Effector memory CD8-positive, alpha-beta T cell (primary cell): ENCODE measurements at places on chromosomes 12 and 14.

- no peak for DNase-seq
These were observed 50.7 kb upstream of the KCNC2 start for GRCh38 chr12:75260316-75260715.

DNA sequence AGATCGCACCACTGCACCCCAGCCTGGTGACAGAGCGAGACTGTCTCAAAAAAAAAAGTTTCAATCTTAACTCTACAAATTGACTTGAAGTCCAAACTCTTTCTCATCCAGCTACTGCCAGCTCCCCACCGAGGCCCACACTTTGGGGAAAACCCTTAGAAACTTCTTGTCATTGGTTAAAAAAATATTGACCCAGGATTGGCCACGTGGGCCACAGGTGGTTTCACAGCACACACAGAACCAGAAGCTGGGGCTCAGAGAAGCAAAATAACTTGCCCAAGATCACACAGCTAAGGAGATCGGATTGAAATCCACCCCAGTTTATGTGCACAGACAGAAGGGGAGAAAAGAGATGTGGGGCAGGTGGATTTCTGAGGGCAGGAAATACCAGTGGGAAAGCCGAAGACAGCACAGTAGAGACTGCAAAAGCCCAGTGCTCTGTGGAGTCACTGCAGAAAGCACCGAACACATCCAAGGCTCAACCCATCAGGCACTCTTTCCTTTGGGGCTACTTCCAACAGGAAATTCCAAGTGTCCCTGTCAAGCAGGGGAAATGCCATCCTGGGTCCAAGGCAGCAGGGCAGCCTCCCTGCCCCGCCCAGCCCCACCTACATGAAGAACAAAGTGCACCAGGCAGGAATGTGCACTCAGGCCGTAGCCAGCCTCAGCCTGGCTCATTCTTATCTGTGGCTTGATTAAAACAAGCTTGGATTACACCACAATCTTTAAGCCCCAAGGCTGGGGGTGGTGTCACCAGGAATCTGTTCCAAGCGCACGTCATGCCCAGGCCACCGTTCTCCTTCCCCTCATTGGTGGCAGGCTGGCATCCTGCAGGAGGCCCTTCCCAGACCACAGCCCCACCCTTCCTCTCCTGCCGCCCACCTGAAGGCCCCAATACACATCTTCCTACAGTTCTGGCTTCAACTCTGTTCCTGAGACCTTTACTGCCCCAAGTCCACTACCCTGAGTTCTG lies 72.5 kb downstream of the ITPK1 start:
- no peak for DNase-seq

DNA sequence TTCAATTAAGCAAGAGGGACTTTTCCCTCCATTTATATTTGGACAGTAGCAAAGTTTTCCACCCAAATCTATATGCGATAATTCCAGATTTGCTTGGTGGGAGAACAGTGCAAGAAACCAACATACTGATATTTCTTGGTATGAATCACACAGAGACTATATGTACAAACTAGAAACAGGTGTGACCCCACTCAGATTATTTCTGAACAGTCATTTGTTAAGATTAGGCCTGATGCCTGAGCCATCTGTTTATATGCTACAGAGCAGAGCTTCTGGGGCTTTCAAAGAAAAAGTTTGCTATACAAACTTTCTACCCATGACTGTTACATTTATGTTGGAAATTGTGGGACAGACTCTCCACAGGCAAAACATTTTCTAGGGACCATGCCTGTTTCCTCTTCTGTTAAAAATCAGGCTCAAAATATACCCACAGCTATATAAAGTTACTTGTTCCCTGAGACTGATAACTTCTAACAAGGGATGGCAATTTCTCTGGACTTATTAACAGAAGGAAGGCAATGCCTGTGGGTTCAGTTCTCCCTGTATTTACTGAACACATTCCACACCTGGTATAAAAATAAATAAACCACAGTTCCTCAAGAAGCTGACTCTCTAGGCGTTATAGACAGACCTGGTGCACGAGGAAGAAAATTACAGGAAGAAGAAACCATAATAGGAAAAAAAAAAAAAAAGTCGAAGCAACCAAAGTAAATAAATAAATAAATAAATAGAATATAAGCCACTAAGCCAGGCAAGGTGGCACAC lies 8.0 kb downstream of the PTPN21 start:
- DNase-seq = no peak

- no peak for DNase-seq
These were observed 350.9 kb downstream of the C12orf75 start for GRCh38 chr12:105681341-105681740.

GRCh38 chr12:26701604-26702215 lies 131.3 kb downstream of the ITPR2 start:
- no peak for DNase-seq

DNA sequence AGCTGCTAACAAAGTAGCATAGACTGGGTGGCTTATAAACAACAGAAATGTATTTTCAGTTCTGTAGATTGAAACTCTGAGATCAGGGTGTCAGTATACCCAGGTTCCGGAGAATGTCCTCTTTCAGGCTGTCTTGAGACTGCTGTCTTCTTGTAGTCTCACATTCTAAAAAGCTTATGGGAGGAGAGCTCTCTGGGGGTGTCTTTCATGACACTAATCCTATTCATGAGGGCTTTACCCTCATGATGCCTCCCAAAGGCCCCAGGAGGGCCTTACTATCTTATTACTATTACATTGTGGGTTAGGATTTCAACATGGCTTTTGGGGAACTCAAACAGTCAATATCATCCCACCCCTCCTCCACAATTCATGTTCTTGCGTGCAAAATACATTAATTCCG lies 94.3 kb downstream of the AEBP2 start:
- DNase-seq = no peak

DNA sequence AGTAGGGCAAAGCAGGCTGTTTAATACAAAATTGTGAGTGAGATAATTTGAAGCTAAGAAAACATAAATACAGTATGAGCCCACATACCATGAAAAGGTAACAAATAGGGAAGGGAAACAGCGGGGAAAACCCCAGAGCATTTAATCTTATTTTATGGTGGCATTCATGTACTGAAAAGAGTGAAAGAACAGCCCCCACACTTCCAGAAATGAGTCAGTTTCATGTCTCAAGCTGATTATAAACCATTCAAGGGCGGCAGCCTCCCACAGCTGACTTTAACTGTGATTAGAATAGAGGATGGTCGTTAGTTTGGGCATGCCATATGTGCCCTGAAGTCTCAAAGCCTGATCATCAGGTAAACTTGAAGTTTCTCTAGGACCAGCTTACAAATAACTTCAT lies 64.5 kb downstream of the FOXG1 start:
- DNase-seq = no peak

GRCh38 chr14:33352821-33353220 lies 414.1 kb downstream of the NPAS3 start:
- no peak for DNase-seq

DNA sequence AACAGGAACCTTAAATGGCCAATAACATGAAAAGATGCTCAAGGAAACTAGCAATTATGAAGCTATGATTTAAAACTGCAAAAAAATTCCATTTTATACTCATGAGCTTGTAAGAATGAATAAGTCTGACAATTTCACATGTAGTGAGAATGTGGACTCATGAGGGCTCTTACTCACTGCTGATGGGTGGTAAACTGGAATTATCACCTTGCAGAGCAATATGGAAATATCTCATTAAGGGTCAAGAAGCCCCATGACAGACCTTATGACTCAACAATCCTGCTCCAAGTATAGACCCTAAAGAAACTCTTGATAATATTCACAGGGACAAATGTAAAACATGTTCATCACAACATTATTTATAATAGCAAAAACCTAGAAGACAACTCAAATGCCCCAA lies 23.5 kb upstream of the SMAGP start:
- DNase-seq = no peak

DNA sequence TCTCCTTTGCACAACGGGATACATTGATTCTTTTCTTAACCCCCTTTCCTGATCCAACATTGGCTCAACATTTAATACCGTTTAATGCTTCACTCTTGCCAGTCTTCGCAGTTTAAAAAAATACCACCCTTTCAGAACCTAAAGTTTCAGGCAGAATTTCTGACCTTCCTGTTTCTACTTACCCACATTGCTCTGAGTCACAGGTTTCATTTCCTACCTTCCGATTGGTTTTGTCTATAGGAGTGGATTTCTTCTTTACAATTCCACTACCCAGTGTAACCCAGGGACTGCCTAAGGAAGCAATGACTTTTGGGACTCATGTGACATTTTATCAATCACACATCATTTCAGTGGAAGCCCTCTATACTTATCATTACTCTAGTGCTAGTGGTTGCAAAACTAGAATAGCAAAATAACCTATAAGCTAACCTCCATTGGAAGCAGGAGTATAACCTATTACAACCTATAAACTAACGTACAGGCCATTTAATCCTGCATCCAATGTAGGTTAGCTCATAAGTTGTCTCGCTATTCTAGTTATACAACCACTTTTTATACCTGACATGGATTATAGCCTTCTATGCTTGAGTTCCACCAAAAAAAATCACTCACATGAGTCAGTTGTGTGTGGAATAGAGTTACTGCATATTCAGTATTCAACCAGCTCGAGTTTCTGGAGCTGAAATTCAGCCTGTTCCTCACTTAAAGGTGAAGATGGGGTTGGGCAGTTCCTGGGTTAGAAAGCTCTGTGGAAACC lies 64.9 kb upstream of the KITLG start:
- DNase-seq = no peak

- DNase-seq = no peak
These were observed 57.4 kb downstream of the AACS start for GRCh38 chr12:125122668-125123067.

- peak; percentile 74 for DNase-seq
These were observed 23.1 kb downstream of the BICDL1 start for GRCh38 chr12:120012067-120012621.

GRCh38 chr14:93430315-93431035 lies at the start of gene UNC79:
Gene UNC79 (plus strand): TSS chr14:93430939. CDS start chr14:93431030, 91 bp downstream.
- no peak for DNase-seq

DNA sequence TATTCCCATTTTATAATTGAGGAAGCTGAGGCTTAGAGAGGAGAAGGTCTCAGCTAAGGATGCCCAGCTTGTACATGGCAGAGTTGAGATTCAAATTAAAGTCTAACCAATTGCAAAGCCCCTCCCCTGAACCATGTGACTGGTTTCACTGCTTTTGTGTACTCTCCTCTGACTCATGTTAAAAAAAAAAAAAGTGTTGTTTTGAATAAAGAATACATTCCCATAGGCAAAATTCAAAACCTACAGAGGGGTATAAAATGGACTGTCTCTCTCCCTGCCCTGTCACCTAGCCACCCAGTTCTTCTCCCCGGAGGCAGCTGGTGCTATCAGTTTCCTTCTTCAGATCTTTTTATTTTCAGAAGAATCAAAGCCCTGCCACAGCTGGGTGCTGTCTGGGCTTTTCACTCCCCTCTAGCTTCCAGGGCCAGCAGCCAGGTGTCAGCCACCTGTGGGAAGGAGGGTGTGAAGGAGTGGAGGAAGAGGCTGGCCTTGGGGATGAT lies 5.4 kb downstream of the PSMD9 start:
- no peak for DNase-seq

DNA sequence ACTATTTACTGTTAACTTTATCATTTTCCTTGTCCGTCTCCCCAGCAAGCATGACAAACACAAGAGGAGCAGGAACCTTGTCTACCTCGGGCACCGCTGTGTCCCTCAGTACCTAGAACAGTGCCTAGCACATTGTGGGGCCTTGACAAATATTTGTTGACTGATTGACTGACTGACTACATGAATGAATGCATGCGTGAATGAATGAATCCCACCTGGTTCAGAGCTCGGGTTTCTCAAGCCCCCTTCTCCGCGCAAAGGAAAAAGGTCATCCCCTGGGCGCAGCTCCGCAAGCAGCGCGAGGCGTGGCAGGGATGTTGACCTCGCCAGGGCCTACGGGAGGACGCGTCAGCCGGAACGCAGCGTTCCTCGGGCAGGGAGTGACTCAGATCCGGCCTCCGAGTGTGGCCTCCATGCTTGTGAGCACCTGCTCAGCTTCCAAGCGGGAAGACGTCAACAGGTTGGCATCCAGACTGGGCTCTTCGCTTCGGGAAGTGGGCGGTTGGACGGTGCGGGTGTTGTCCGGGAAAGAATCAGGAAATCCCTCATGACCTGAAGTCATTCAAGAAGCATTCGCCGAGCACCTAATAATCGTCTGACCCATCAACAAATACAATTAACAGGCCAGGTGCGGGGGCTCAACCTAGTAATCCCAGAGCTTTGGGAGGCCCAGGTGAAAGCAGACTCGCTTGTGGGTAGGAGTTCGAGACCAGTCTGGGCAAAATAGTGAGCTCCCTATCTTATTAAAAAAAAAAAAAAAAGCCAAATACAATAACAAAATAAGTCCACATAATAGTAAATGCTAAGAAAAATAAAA lies 13.9 kb upstream of the UBC start:
- no peak for DNase-seq

- no peak for DNase-seq
These were observed 55.4 kb upstream of the GARIN2 start for GRCh38 chr14:67133595-67134441.

GRCh38 chr12:108722992-108723766 lies 8.1 kb downstream of the CORO1C start:
- DNase-seq = no peak

DNA sequence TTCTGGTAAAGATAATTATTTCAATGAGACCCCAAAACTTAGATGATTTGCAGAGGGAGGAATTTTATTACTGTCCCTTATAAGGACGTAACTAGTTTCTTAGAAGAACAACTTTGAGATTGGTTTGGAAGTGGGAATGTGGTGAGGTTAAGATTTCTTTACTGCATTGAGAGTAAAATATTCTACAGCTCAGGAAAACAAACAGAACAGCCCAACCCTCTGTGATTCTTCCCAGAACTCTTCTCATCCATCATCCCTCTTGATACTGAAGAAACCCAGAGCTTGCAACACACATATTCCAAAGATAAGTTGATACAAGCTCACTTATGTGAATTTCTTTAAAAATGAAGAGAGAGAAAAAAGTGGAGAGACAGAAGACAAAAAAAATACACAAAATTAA lies 234.2 kb downstream of the CRADD start:
- no peak for DNase-seq

- DNase-seq = no peak
These were observed 8.4 kb upstream of the TBX3 start for GRCh38 chr12:114692186-114693058.

DNA sequence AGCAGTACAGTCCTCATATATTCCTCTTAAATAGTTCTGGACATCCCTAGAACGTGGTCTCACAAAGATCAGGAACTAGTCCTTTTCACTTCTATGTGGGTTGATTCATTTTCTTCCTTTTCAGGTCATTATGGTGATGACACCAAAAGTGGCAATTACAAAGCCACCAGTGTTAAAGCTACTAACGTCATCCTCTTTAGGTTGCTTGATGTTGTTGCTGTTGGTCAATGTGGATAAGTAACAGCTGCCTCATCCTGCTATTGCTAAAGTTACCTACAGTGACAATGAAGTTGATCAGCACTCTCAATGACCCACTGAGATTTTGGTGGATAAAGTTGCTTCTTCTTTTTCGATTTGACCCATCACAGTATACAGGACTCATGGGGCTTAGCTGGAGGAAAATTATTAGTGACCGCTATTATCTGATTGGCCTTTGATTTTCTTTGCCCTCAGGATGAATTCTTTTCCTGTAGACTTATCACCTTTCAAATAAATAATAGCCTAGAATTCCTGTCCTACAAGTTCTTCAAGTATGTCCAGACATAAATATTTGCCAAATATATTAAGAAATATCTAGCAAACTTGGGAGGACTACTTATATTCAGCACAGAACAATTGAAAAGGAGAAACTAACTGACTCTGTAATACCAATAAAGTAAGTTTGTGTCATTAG lies 54.0 kb upstream of the ATP2B1 start:
- DNase-seq = no peak
